Heart left ventricle (tissue), 16 donors: ENCODE measurements at places on chromosomes 12 and 14.
A peak's percentile ranks its signal among the peaks of the same experiment; 100 is the strongest.

- no peak for DNase-seq
- H3K4me1 ChIP-seq = peaks cover 7% of the 10 kb centered on the region
- H3K36me3 ChIP-seq = no peaks in the 10 kb centered on the region
- H3K27me3 ChIP-seq = no peaks in the 10 kb centered on the region
- no peak overlapping the region for H3K27ac ChIP-seq
- H3K4me3 ChIP-seq = no peak overlapping the region
Measured at GRCh38 chr14:61406675-61407074, 85.3 kb downstream of the PRKCH start.

DNA sequence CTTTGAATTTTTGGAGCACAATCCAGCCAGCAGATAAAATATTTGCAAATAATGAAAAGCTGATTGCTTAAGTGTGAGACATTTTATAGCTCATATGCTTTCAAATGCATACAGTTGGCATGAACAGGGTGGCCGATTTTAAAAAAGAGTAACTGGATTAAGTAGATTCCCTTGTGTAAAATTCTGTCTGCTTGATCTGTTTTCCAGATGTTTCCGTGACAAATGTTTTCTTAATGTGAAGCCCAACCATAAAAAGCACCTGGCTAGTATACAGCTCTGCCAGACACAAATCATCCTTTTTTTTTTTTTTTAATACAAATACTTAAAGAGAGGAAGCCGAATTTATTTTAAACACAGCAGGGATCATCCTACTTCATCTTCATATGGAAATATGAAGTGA is 440.7 kb downstream of the CCER1 start:
- no peaks in the 10 kb centered on the region for H3K36me3 ChIP-seq
- peaks cover 14% of the 10 kb centered on the region for H3K4me1 ChIP-seq
- no peak for DNase-seq
- H3K27ac ChIP-seq = no peak overlapping the region

GRCh38 chr12:2583091-2583497 is 211.7 kb upstream of the FKBP4 start:
- peaks cover 10% of the 10 kb centered on the region for H3K4me1 ChIP-seq
- H3K27me3 ChIP-seq = no peaks in the 10 kb centered on the region
- peak overlapping the region; percentile 11 for H3K4me3 ChIP-seq
- peaks cover 27% of the 10 kb centered on the region for H3K36me3 ChIP-seq

GRCh38 chr12:16919551-16919950 is 313.6 kb upstream of the LMO3 start:
- no peaks in the 10 kb centered on the region for H3K4me1 ChIP-seq
- no peak overlapping the region for H3K4me3 ChIP-seq
- no peaks in the 10 kb centered on the region for H3K36me3 ChIP-seq

DNA sequence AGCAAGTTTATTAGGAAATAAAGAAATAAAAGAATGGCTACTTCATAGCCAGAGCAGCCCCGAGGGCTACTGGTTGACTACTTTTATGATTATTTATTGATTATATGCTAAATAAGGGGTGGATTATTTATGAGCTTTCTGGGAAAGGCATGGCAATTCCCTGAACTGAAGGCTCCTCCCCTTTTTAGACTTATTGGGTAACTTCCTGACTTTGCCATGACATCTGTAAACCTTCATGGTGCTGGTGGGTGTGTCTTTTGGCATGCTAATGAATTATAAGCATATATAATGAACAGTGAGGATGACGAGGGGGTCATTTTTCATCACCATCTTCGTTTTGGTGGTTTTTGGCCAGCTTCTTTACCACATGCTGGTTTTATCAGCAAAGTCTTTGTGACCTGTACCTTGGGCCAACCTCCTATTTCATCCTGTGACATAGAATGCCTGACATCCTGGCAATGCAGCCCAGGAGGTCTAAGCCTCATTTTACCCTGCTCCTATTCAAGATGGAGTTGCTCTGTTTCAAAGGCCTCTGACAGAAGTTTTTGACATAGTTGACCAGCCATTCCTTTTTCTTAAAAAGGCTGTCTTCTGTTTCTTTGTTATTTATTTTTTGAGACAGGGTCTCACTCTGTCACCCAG is 11.1 kb upstream of the PTGES3 start:
- no peak for DNase-seq
- no peak overlapping the region for H3K4me3 ChIP-seq
- H3K27ac ChIP-seq = no peak overlapping the region
- no peaks in the 10 kb centered on the region for H3K36me3 ChIP-seq
- H3K27me3 ChIP-seq = no peaks in the 10 kb centered on the region
- H3K4me1 ChIP-seq = no peaks in the 10 kb centered on the region

DNA sequence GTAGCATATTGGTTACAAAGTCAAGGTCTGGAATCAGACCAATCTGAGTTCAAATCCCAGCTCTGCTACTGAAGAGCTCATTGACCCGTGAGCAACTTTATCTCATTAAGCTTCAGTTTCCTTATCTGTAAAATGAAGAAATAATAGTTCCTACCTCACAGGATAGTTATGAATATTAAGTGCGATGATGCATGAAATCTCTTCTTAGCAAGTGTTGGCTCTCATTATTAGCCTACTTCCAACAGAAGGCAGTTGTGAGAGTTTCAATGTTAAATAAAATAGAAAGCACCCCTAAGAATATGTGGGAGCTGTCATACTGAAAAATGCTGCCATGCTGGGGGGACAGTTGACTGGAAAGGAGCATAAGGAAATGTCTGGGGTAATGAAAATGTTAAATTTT is 39.0 kb upstream of the ITPR2 start:
- H3K4me1 ChIP-seq = peaks cover 13% of the 10 kb centered on the region
- H3K36me3 ChIP-seq = no peaks in the 10 kb centered on the region
- H3K27ac ChIP-seq = no peak overlapping the region
- no peaks in the 10 kb centered on the region for H3K27me3 ChIP-seq
- no peak overlapping the region for H3K4me3 ChIP-seq

- DNase-seq = no peak
- H3K27me3 ChIP-seq = no peaks in the 10 kb centered on the region
- H3K4me1 ChIP-seq = no peaks in the 10 kb centered on the region
- no peak overlapping the region for H3K27ac ChIP-seq
- no peaks in the 10 kb centered on the region for H3K36me3 ChIP-seq
Measured at GRCh38 chr14:103973354-103973753, 31.0 kb upstream of the RD3L start.
